Right ventricle myocardium inferior (tissue), 1 donor: ENCODE measurements at places on chromosomes 16 and 17. TPM values are rescaled to one million over a fixed set of nuclear protein-coding genes. Genes with fewer than 3 reads are reported as not detected.

KRT12 gene
- total RNA-seq, result not detected

DNA sequence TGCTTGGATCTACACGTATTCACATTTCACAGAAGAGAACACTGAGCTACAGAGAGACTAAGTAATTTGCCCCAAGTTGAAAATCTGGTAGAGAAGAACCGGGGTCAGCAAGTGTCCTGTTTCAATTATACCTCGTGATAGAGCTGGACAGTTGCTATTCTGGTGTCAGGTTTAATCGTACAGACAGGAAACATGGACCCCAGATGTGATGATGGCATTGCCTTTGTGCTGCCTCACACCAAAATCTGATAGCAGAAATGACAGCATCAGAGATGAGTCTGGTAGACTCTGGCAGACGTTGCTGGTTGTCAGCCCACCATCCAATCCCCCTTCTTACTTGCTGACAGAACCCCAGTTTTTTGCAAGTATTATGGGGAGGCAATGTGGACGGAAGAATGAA, 112.1 kb upstream of the FOXF1 start:
- no peak for DNase-seq

MAPK8IP3 gene
- 66.4 TPM for total RNA-seq

PLA2G15 gene
- total RNA-seq, result 43.8 TPM

DNA sequence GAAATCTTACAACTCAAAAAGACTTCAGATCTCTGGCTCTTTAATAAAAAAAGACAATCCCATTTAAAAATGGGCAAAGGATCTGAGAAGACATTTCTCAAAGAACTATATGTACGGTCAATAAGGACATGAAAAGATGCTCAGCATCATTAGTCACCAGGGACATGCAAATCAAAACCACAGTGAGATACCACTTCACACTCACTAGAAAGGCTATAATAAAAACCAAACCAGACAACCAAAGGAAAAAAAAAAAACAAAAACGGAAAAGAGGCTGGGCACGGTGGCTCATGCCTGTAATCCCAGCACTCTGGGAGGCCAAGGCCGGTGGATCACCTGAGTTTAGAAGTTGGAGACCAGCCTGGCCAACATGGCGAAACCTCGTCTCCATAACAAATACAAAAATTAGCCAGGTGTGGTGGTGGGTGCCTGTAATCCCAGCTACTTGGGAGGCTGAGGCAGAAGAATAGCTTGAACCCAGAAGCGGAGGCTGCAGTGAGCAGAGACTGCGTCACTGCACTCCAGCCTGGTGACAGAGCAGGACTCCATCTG, 1.7 kb upstream of the NPIPB7 start:
- peak; percentile 28 for DNase-seq

GRCh38 chr17:2435862-2436261, 35.0 kb upstream of the MNT start:
- no peak for DNase-seq

DNA sequence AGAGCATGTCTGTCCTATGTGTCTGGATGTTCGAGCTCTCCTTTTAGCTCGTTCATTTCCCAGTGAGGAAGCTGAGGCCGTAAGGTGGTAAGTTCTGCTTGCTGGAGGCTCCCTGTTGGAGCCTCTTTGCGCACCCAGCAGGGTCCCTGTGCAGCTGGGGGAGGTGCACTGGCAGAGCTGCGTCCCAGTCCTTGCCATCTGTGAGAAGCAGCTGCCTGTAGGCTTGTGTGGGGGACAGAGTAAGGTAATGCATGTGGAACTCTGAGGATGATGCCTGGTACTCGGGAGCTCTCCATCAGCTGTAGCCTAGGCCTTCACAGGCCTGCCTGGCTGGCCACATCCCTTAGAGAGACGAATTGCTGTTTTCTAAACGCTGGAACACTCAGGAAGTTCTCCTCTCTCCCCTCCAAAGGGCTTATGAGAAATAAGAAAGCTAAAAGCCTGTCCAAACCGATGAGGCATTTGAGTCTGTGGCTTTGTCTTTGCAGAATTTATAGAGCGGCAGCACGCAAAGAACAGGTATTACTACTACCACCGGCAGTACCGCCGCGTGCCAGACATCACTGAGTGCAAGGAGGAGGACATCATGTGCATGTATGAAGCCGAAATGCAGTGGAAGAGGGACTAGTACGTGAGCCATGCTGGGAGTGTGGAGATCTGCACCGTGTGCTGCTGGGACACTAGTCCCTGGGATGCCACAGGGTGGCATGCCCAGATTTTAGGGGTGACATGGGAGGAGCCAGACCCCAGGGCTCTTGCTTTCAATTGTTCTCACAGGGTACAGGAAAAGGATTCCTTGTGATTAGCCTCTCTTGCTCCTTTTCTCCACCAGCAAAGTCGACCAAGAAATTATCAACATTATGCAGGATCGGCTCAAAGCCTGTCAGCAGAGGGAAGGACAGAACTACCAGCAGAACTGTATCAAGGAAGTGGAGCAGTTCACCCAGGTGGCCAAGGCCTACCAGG, 1.6 kb downstream of the NDUFB10 start:
- no peak for DNase-seq

GRCh38 chr17:72556944-72557826, 436.4 kb downstream of the SOX9 start:
- no peak for DNase-seq

DNA sequence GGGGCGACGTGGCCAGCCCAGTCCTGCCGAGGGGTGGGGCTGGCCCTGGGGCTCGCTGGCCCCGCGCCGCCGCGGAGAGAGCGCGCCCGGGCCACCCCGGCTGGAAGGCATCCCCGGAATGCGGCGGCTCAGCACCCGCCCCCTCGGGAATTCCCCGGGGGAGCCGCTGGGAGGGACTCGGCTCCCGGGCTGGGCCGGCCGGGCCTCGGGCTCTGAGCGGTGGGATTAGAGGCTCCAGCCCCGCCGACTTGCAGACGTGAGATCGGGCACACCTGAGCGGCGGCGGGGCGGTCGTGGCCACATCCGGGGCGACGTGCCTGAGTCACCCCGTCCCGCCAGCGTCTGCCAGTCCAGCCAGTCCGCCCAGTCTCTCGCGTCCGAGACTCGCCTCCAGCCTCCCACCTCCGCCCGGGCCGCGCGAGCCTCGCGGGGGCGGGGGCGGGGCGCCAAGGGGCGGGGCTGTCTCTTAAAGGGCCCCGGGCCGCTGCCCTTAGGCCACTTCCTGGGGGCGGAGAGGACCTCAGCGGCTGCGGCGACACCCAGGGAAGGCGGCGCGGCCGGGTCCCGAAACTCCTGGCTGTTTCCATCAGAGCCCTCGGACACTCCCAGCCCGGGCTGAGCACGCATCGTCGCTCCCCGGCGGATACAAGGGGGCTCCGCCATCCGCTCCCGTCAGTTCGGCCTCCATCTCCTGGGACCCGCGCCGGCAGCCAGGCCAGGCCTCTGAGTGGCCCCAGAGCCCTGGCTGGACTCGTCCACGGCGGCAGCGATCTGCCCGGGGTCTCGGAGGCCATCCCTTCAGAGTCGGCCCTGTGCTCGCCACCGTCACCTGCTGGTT, at the start of gene KCTD11:
Gene KCTD11 (plus strand): TSS at position 498 of the 838 bp plus-strand sequence.
- peak; percentile 96 for DNase-seq

DNA sequence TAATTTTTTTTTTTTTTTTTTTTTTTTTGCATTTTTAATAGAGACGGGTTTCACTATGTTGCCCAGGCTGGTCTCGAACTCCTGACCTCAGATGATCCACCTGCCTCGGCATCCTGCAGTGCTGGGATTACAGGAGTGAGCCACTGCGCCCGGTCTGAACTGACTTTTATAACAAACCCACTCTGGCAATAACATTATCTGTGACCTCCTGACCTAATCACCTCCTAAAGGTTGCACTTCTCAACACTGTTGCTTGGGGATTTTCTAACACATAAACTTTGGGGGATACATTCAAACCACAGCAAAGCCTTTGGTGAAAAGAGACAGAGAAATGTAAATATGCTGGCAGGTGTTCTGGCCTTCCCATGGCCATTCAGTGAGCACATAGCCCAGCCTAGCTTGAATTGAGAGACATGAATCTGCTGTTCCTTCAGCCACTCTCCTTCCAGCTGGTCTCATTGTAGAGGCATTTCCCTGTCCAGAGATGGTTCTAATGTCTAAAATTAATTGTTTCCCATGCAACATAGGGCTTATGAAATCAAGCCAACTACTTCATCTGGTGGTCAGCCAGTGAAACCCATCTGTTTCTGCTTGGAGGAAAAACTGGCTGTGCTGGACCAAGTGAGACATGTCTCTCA, 28.3 kb downstream of the LYRM1 start:
- no peak for DNase-seq

KRT40 gene
- not detected for total RNA-seq
